ENCODE measurements at places on chromosomes 7 and 10.

- no peak for DNase-seq
Measured at GRCh38 chr10:111077785-111078504, 1.1 kb downstream of the ADRA2A start.

DNA sequence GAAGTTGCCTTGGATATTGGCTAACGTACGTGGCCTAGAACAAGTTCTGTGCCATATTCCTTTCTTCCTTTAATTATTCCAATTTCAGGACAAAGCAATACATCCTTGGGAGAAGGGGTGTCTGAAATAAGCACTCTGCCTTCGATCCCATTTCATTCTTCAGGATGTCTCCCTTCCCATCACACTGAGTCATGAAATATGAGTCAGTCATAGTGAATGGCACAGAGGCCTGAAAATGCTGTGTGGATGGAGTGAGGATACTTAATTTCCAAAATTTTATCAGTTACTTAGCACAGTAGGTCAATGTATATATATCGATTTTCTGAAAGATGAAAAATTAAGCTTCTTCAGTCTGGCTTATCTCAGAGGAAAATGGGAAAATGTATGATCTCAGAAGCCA lies 19.5 kb downstream of the EVX1 start:
- DNase-seq: no peak

GRCh38 chr7:4279216-4279615 lies 402.9 kb upstream of the FOXK1 start:
- no peak for DNase-seq

- DNase-seq: no peak
Measured at GRCh38 chr10:56551037-56551436, 190.0 kb upstream of the ZWINT start.

GRCh38 chr7:132882714-132883428 lies 199.0 kb downstream of the CHCHD3 start:
- DNase-seq: no peak

DNA sequence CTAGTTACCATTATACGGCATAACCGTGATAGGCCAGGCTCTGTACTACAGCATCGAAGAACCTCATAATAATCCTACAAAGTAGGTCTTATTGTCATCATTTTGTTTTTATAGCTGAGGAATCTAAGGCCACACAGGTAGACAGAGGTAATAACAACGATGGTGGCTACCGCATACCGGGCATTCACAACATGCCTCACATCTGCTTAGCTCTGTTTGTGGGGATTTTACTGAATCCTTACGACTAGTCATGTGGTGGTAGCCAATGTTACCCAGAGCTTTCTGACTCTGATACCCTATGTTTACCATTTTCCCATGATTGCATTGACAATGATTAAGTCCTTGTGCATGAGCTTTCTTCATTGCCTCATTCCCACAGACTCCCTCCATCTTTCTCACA lies 269.4 kb downstream of the TCF7L2 start:
- no peak for DNase-seq

GRCh38 chr7:87416682-87417587 lies 58.5 kb downstream of the ABCB4 start:
- DNase-seq: peak; percentile 62

GRCh38 chr7:35487402-35487801 lies 207.5 kb downstream of the HERPUD2 start:
- DNase-seq: no peak

DNA sequence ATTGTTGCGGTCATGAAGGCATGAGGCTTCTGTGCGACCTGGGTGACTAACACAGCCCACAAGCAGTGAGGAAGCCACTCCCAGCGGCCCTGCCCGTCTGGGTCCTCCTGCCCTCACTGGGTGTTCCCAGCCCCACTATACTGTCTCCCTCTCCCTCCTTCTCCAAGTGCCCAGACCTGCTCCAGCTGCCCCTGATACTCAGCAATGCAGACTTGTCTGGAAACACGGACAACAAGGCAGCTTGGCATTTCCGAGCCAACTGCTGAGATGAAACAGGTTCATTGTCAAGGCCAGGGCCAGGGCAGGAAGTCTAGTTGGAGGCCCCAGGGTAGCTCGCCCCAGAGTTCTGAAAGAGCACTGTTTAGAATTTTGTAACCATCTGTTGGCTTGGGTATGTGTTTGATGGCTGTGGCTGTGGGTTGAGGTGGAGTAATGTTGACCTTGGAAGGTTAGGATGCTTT lies 95.7 kb downstream of the RBM20 start:
- DNase-seq: no peak

- DNase-seq: no peak
Measured at GRCh38 chr7:11274074-11274473, 300.4 kb downstream of the PHF14 start.

DNA sequence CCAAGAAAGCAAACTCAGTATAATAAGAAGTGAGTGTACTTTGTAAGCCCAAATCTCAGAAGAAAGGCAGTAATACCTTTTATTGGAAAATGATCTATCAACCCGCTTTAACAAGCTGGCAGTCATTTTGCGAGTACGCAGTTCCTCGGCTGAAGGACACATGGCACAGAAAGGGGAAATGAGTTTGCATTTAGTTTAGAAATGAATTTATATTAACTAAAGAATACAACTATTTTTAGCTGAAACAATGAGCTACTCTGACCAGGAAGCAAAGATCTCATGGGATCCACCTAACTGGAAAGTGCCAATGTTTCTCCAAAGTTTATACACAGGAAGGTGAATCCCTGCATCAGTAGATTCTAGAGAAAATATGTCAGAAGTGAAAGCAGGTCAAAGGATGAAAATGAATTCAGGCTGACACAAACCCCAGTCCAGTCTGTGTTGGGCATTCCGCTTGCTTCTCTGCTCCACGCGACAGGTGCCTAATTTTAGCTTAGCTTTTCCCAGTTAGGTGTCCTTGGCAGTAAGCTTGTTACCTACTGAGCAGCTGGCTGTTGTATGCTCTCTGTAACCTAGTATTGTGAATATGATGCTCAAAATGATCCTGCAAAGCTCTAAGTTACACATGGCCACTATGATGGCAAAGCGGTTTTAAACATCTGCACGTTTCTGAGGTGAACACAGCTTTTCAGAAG lies 112.8 kb downstream of the LARP4B start:
- DNase-seq: no peak

GRCh38 chr7:83782628-83783027 lies 133.7 kb upstream of the SEMA3E start:
- no peak for DNase-seq

GRCh38 chr7:12244694-12245093 lies 33.6 kb downstream of the TMEM106B start:
- DNase-seq: no peak

DNA sequence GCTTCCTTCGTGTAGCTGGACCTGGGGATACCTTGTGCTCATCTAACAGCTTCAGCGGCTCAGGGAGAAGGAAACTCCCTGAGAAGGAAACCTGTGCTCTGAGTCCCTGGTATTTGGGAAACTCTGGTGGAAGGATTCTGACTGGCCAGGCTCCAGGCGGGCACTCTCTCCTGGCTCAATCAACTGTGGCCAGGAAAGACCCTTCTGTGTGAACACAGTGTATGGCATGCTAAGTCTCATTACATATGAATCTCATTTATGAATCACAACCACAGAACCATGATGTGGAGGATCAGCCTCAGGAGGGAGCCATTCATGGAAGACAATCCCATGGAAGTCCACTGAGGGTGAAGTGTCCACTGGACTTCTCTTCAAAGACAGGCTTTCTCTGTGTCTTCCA lies 20.9 kb downstream of the NPS start:
- no peak for DNase-seq

DNA sequence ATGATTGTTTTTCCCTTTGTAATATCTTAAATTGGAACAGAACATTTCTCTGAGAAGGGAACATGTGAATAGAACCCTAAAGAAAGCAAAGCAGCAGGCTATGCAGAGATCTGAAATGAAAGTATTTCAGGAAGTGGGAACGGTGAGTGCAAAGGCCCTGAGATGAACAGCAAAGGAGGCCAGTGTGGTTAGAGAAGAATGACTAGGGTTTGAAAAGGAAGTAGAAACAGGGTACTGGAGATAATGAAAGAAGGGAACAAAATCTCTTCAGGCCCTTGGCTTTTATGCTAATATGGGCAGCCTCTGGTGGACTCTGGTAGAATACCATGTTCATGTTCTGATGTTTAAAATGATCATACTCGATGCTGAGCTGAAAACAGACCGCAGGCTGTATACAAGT lies 22.2 kb downstream of the ARHGAP21 start:
- no peak for DNase-seq

GRCh38 chr7:28858206-28858605 lies 99.9 kb downstream of the TRIL start:
- no peak for DNase-seq

DNA sequence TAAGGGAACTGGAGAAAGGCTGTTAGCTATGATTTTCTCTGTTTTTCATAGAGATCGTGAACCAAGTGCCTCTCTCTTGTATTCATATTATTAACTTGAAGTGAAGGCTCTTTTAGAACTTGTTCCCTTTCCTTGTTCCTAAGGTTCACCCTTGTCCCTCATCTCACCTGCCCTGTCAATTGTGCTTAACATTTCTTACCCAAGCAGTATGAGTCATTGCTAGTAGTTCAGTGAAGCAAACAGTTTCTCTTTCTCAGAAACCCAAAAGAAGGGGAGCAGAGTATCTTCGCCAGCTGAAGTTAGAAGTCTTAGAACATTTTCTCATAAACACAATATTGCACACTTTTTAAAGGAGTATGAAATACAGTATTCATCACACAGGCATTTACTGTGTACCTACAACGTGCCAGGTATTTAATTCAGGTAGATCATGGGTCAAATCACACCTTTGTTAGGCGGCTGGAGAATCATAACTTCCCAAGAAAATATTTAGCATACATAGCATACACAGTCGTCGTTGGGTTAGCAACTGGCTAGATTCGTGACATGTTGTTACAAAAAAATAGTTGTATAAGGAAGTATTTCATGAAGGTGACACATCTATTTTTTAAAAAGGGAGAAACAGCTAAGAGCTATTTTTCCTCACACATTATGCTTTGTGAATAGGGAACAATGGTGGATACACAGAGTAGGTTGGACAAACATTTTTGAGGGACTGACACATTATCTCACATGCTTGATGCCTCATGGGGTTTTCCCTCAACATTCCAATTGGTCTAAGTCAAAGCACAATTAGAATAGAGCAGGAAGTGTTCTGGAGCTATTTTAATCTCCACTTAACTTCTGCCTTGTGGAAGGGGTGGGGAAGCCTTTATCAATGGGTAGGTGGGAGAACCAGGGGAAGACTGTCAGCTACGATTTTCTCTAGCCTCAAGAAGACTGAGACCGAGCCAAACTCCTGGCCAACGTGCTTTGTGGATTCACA lies 13.2 kb downstream of the HDAC9 start:
- DNase-seq: no peak

- peak; percentile 26 for DNase-seq
Measured at GRCh38 chr7:98051118-98051744, 55.4 kb upstream of the LMTK2 start.

GRCh38 chr10:121155742-121156474 lies 304.7 kb downstream of the WDR11 start:
- no peak for DNase-seq

GRCh38 chr10:21604651-21605050 lies 70.6 kb downstream of the MLLT10 start:
- no peak for DNase-seq

DNA sequence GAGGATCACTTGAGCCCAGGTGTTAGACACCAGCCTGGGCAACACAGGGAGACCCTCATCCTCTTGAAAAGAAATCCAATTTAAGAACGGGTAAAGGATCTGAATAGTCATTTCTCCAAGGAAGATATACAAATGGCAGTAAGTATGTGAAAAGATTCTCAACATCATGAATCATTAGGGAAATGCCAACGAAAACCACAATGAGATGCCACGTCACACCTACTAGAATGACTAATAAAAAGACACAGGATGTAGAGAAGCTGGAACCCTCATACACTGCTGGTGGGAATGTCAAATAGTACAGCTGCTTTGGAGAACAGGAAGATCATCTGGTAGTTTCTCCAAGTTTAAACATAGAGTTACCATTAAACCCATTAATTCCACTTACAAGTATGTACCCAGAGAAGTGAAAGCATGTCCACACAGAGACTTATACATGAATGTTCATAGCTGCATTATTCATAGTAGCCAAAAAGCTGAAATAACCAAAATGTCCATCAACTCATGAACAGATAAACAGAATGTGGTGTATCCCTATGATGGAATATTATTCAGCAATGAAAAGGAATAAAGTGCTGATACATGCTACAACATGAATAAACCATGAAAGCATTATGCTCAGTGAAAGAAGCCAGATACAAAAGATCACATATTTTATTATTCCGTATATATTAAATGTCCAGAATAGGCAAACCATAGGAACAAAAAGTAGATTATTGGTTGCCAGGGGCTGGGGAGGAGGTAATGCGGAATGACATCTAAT lies 13.1 kb upstream of the ZMIZ2 start:
- no peak for DNase-seq

- DNase-seq: no peak
Measured at GRCh38 chr7:20721086-20721810, 65.4 kb downstream of the SP8 start.

- DNase-seq: peak; percentile 23
Measured at GRCh38 chr10:110107887-110108286, 99.5 kb upstream of the MXI1 start.

GRCh38 chr10:84590327-84591193 lies 262.2 kb downstream of the CCSER2 start:
- no peak for DNase-seq

DNA sequence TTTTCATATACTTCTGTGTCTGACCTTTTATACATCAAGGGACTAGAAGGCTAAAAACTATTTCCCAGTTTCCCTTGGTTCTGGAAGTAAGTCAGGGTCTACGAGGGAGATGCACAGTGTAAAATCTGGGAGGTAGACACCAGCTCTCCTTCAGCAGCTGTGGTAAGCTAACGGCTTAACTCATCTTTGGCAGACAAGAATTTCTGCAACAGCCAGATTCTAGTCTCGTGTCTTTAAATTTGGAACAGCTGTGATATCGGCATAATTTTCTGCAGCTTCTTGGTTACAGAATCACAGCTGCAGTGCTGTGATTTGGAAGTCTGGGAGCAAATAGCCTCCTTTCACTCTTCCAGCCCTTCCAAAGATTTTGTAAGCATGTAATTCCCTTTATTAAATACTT lies 37.4 kb upstream of the ABCB4 start:
- DNase-seq: no peak

DNA sequence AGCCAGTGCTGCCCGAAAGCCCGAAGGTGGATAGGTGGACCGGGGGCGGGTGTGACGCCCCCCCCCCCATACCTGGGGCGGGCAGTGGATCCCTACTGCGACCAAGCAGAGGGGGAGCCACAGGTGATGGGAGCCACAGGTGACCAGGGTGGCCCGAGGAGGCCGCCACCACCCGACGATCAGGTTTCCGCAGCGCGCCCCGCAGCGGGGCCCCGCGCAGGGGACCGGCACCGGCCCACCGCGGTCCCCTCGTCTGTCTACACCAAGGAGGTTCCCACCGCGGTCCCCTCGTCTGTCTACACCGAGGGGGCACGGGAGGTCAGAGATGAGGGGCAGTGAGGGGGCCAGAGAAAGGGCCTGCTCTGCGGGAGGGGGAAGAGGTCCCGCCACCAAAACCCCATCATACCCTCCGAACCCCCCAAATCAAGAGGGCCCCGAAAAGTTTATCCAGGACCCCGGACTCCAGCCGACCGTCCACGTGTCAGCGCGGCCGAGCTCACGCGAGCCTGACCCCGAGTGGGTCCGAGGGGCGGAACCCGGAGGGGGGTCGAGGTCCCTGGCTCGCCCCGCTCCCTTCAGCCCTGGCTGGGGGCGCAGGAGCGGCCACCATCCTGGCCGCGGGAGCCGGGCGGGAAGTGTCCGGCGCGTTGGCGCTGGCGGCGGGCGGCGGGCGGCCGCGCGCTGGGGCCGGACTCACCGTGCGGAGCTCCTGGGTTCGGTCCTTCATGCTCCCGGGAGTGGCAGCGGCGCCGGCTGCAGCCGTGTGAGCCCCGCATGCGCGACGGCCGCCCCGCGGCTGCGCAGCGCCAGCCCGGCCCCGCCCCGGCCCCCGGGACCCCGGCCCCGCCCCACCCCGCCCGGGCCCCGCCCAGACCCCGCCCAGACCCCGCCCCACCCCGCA lies at the start of gene STX1A:
Gene STX1A, minus strand, starts transcription at position 765 of the 901 bp plus-strand sequence. Its CDS starts 38 bp downstream, at position 727.
- peak; percentile 69 for DNase-seq
